M059J (cell line): ENCODE measurements at places on chromosomes 1 and 21. TPM values are rescaled to one million over a fixed set of nuclear protein-coding genes. Genes with fewer than 3 reads are reported as not detected.

Gene FMO1
- not detected in 2 replicates for total RNA-seq

Gene PTPRF
- total RNA-seq = 17.0 and 31.1 TPM in 2 replicates

Gene ABCA4
- 0.15 TPM in 1 of 2 replicates, not detected in the other for total RNA-seq

Gene KLF17
- total RNA-seq = 0.37 and 0.64 TPM in 2 replicates

Gene SYF2
- 53.2 and 56.7 TPM in 2 replicates for total RNA-seq

Gene OR6N1
- not detected in 2 replicates for total RNA-seq

Gene LDLRAD2
- total RNA-seq = not detected in 2 replicates

Gene LIN28A
- not detected in 2 replicates for total RNA-seq

Gene WNT9A
- total RNA-seq = 0.10 and 0.37 TPM in 2 replicates

Gene ZFP69B
- total RNA-seq = 2.2 and 2.5 TPM in 2 replicates

Gene MFAP2
- 0.12 TPM in 1 of 2 replicates, not detected in the other for total RNA-seq

Gene PHACTR4
- total RNA-seq = 17.8 and 31.1 TPM in 2 replicates

Gene CD1E
- not detected in 2 replicates for total RNA-seq

Gene IL23R
- total RNA-seq = 0.07 TPM in 1 of 2 replicates, not detected in the other

Gene COL11A1
- 0.71 and 1.6 TPM in 2 replicates for total RNA-seq

Gene CFHR3
- total RNA-seq = not detected in 2 replicates

Gene AMY1C
- not detected in 2 replicates for total RNA-seq

Gene TRIM58
- total RNA-seq = not detected in 2 replicates

Gene TFAP2E
- total RNA-seq = not detected in 2 replicates

Gene TMEM69
- total RNA-seq = 35.8 and 37.6 TPM in 2 replicates

Gene SHISAL2A
- 0.15 TPM in 1 of 2 replicates, not detected in the other for total RNA-seq

Gene RNU1-3
- not detected in 2 replicates for total RNA-seq

Gene POU3F1
- not detected in 2 replicates for total RNA-seq

Gene FNBP1L
- total RNA-seq = 18.7 and 21.7 TPM in 2 replicates

Gene MAP10
- 3.9 and 6.9 TPM in 2 replicates for total RNA-seq

Gene DBT
- total RNA-seq = 3.8 and 6.6 TPM in 2 replicates

Gene TCP10L
- total RNA-seq = 0.30 TPM in 1 of 2 replicates, not detected in the other

Gene CHTOP
- 36.0 and 37.1 TPM in 2 replicates for total RNA-seq

Gene LCE1A
- total RNA-seq = not detected in 2 replicates

Gene FNDC5
- 0.49 and 2.9 TPM in 2 replicates for total RNA-seq

Gene FALEC
- total RNA-seq = not detected in 2 replicates

Gene ORC1
- total RNA-seq = 16.7 and 20.2 TPM in 2 replicates

Gene CCDC190
- total RNA-seq = 1.7 and 4.0 TPM in 2 replicates

Gene OR2AK2
- total RNA-seq = not detected in 2 replicates

Gene PALMD
- 10.2 and 11.7 TPM in 2 replicates for total RNA-seq

Gene KANK4
- total RNA-seq = 21.4 and 27.2 TPM in 2 replicates

Gene MAP7D1
- total RNA-seq = 176 and 265 TPM in 2 replicates

Gene LRRC7
- total RNA-seq = 0.37 and 0.49 TPM in 2 replicates

Gene FCRL6
- total RNA-seq = not detected in 2 replicates

Gene NUDC
- 63.5 and 80.9 TPM in 2 replicates for total RNA-seq

Gene C1orf210
- total RNA-seq = not detected in 2 replicates

Gene OR2L8
- total RNA-seq = not detected in 2 replicates

Gene PPOX
- 6.2 and 7.2 TPM in 2 replicates for total RNA-seq
